Fibroblast of the aortic adventitia (primary cell): ENCODE measurements at places on chromosomes 4 and X. TPM values are rescaled to one million over a fixed set of nuclear protein-coding genes. Genes with fewer than 3 reads are reported as not detected.

Gene MID1
- total RNA-seq: 18.0 and 20.4 TPM in 2 replicates

Gene PITX2
- total RNA-seq: 0.18 and 1.4 TPM in 2 replicates

Gene SLC10A4
- not detected in 2 replicates for total RNA-seq

Gene DCAF4L1
- 0.09 and 0.25 TPM in 2 replicates for total RNA-seq

Gene CNGA1
- 0.18 TPM in 1 of 2 replicates, not detected in the other for total RNA-seq
